Testis (tissue), 5 donors: ENCODE measurements at places on chromosomes 11 and 22. TPM values are rescaled to one million over a fixed set of nuclear protein-coding genes. Genes with fewer than 3 reads are reported as not detected.
A peak's percentile ranks its signal among the peaks of the same experiment; 100 is the strongest.

- no peak overlapping the region for H3K27ac ChIP-seq
- no peaks in the 10 kb centered on the region for H3K36me3 ChIP-seq
- no peak for DNase-seq
- no peak overlapping the region for H3K4me3 ChIP-seq
Measured at GRCh38 chr22:50253046-50253915, 2.2 kb upstream of the HDAC10 start.

GRCh38 chr11:133897331-133897650 lies 52.0 kb upstream of the SPATA19 start:
- H3K4me3 ChIP-seq, result no peak overlapping the region
- no peaks in the 10 kb centered on the region for H3K4me1 ChIP-seq
- peak; percentile 10 for DNase-seq
- no peaks in the 10 kb centered on the region for H3K36me3 ChIP-seq
- no peak overlapping the region for H3K27ac ChIP-seq
- H3K27me3 ChIP-seq, result no peaks in the 10 kb centered on the region

BARX2 gene
- polyA plus RNA-seq, result 5.0 TPM

GPR83 gene
- 0.45 TPM for polyA plus RNA-seq

ROM1 gene
- 9.0 TPM for polyA plus RNA-seq

DNA sequence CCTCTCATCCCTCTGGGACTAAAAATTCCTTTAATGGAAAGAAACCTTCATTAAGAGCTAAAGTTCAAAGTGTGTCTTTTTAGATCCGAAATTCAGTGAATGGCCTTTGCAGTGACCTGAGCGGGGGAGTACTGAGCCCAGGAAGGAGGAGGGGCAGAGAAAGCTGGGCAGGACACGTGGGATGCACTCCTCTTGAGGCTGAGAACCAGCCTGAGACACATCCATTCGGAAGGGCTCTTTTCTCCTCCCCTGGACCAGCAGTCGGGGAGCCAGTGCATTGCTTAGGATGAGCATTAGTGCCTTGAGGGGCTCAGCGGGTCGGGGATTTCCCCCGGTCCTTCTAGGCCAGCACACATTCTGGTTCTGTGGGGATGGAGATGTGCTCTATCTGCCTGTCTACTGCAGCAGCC lies 258.9 kb upstream of the B3GAT1 start:
- H3K27ac ChIP-seq, result no peak overlapping the region
- H3K36me3 ChIP-seq, result no peaks in the 10 kb centered on the region
- H3K4me1 ChIP-seq, result no peaks in the 10 kb centered on the region
- no peaks in the 10 kb centered on the region for H3K27me3 ChIP-seq
- no peak for DNase-seq
- H3K4me3 ChIP-seq, result no peak overlapping the region

ZNHIT2 gene
- 47.3 TPM for polyA plus RNA-seq

CHADL gene
- polyA plus RNA-seq, result 9.1 TPM

GRCh38 chr11:59766542-59767224 lies 11.5 kb downstream of the STX3 start:
- H3K27me3 ChIP-seq, result no peaks in the 10 kb centered on the region
- peaks cover 21% of the 10 kb centered on the region for H3K4me1 ChIP-seq
- H3K36me3 ChIP-seq, result no peaks in the 10 kb centered on the region
- DNase-seq, result no peak
